ENCODE measurements at places on chromosomes 2 and 18.

GRCh38 chr2:236535024-236535423 is 34.6 kb upstream of the ACKR3 start:
- DNase-seq, result no peak

DNA sequence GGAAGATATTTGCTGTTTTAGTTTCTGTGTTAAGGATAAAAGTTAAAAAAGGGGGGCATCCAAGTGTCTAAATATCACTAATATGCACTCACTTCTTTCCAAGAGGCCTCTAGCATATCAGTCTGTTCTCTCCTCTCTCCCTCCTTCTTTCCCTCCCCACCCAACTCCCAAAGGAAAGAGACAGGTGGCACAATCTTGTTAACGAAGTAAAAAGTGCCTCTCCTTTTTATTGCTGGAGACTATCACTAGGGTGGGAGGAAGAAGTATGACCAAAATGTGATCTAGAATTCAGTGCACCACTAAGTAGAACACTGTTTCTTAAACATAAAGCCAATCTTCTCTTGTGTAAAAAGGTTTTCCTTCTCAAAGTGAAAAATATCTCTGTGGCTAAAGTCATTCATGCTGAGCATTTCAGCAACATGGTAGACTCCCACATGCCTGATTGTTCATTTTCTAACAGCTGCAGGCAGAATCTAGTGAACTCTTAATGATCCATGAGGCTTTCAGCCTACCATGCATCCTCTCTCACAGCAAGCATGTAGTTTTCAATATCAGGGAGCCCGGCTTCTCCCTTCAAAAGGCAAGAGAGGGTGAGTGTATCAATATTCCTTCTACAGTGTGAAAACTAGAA is 39.5 kb downstream of the RNU4ATAC start:
- no peak for DNase-seq

- DNase-seq, result no peak
These were observed 1.2 kb downstream of the NEMP2 start for GRCh38 chr2:190533175-190533967.

GRCh38 chr2:25320077-25320476 is 21.6 kb downstream of the DNMT3A start:
- DNase-seq, result no peak

DNA sequence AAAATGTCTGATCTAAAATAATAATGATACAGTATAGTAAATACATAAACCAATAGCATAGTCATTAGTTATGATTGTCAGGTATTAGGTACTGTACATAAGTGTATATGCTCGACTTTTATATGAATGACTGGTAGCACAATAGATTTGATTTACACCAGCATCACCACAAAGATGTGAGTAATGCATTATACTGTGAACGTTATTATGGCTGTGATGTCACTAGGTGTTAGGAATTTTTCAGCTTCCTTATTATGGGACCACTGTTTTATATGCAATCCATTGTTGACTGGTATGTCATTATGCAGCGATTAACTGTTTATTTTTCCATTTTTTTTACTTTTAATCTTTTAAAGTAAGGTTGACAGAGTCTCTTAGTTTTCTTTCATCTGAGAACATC is 23.7 kb downstream of the ATP9B start:
- no peak for DNase-seq

DNA sequence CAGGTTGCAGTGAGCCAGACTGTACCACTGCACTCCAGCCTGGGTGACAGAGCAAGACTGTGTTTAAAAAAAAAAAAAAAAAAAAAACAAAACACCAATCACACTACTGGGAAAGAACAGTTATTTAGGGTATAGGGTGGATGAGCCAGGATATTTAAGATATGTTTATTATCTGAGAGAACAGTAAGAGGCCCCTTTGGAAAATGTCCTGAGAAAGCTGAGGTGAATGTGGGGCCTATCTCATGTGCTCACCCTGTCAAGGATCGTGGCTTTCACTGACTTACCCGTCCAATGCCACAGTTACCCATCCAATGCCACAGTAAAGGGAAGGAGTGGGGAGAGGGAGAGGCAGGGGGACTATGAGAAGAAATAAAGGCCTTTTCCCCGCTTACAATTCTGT is 19.9 kb upstream of the ENOSF1 start:
- DNase-seq, result no peak

DNA sequence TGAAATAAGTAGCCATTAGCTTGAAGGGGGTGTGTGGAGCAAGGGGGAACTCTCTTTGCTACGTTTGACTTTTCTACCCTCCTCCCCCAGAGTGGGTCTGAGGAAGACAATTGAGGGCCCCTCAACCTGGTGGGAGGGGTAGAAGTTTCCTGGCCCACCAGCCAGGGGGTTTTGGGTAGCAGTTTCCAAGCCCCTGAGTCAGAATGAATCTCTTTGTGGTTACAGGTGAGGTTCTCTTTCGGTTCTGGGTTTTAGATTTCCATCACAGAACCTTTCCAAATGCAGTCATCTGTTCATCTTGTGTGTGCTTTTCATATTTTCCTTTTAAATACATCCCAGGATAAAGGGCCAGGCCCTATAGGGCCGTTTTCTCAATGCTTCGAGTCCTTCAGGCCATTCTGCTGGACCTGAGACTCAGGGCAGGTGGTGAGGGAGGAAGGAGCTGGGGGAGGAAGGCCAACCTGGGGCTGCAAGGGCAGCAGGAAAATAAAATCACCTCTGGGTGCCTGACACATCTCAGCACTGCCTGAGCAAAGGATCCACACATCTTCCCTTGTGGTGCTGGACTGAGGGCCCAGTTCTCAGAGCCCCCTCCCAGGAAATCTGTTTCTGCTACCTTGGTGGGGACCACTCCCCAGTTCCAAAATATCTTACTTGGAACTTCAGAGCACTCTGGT is 4.7 kb downstream of the LBH start:
- no peak for DNase-seq

GRCh38 chr18:7307030-7307429 is 76.1 kb downstream of the LRRC30 start:
- no peak for DNase-seq

DNA sequence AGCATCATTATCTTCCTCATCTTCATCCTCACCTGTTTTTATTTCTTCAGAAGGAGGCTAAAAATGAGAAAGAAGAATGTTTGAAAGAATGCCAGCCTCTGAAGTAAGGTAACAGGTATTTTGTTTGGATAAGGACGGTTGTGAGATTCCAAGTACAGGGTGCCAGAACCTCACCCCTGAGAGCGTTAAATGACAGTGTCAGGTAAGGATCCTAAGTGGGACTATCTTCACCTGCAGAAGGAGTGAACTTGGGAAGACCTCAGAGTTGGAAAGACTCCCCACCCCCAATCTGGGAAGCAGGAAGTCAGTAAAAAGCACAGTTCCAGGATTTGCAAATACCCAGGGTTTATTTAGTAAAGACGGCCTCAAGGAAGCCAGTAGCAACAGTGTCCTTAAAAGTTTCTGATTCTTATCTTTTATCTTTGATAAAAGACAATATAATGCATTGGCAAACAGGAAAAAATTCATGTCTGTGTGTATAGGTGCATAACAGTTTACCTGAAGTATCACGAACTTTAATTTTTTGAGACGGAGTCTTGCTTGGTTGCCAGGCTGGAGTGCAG is 52.3 kb downstream of the THOC1 start:
- no peak for DNase-seq

DNA sequence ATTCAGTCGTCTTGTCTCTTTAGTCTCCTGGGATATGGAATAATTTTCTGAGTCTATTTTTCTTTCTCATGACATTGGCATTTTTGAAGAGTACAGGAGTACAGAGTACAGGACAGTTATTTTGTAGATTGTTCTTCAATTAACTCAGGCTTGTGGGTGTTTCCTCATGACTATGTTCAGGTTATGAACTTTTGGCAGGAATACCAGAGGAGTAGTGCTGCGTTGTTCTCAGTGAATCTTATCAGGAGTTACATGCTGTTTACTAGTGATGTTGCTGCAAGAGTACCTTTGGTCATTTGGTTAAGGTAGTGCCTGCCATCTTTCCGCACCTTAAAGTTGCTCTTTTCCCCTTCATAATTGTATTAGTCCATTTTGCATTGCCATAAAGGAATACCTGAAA is 41.3 kb upstream of the AGFG1 start:
- DNase-seq, result no peak

DNA sequence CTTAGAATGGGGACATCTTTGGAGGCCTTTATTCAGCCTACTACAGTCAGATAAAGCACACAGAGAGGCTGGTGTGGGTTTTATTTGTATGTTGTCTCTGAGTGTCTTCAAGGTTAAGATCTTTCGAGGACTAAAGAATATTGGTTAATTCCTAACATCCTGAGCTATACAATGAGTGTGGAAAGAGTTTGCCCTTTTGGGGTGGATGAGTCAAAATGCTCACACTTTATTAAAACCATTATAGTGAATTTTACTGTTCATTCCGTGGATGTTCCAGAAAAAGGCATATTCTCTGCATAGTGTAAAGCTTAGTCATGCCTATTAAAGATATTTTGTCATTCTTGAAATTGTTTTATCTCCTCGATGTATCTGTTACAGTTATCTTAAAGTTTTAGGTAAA is 29.1 kb upstream of the SLC38A11 start:
- no peak for DNase-seq

GRCh38 chr2:24576617-24577016 is 85.6 kb downstream of the NCOA1 start:
- no peak for DNase-seq

DNA sequence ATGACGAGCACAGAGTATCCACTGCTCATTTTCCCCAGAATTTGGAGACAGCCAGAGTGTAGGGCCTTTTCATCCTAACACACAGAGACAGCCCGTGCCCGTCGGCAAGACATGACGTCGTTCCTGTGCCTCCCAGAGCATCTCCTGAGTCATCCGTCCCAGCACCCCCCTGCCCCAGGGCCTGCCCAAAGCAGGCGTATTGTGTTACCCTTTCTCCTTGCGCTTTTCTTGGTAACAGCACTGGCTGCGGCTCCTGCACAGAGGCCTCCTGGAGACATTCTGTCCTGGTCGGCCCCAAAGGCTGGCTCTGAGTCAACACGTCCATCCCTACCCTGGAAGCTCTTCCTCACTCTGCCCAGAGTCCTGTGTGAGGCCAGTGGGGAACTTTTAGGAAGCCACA is 217.1 kb downstream of the KLHL29 start:
- peak; percentile 19 for DNase-seq

- DNase-seq, result peak; percentile 31
These were observed 119.0 kb upstream of the FN1 start for GRCh38 chr2:215554689-215555498.

- no peak for DNase-seq
These were observed 400.5 kb downstream of the TMX3 start for GRCh38 chr18:68314403-68314802.

GRCh38 chr2:227401550-227401949 is 13.8 kb upstream of the SCYGR1 start:
- DNase-seq, result no peak

GRCh38 chr2:75003773-75004172 is 45.3 kb downstream of the POLE4 start:
- no peak for DNase-seq

DNA sequence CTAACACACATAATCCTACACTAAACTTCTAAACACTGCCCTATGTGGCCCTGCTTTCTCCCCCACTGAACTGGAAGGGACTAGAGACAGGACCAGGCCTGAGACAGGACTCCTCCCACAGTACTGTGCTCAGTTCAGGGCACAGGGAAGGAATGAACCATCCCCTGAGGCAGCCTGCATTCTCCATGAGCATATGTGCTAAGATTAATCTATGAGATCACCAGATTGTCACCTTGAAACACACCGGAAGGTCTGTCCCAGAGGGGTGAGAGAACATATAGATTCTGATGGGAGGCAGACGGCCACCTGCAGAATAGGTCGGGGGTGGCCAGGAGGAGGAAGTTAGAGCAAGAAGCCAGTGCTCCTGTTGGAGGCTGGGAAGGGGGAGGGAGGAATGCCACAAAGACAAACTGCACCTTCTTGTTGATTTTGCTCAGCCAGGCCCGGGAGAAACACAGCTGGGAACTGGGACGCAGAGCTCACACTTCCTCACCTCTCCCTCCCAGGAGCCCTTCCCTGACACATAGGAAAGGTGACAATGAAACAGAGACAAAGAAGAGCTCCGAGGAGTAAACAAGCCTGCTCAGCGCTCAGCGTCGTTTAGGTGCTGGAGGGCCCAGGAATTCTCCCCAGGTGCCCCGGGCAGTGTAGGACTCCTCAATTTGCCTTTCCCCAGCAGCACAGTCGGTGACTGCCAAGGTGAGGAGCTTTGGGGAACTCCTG is 52.1 kb downstream of the ZBTB7C start:
- DNase-seq, result no peak

- no peak for DNase-seq
These were observed 195.4 kb downstream of the FAM210A start for GRCh38 chr18:13530879-13531387.

DNA sequence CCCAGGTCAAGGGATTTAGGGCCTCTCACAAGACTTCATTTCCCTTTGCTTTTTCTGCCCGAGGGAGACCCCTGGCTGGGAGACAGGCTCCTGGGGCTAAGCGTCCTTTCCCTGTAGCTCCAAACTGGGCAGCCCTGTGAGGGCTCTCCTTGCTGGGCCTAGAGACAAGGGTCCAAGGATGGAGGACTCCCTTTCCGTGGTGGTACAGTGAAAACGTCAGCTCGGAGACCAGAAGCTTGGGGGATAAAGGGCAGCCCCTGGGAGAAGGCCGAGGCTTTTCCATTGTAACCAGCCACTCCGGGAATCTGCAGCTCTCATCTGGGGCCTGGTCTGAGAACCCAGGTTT is 2.3 kb downstream of the SIX2 start:
- no peak for DNase-seq

All from NCI-H446 treated with DMSO at 0.1 percent for 48 hours (cell line).